ENCODE measurements at places on chromosomes 3 and 15. TPM values are rescaled to one million over a fixed set of nuclear protein-coding genes. Genes with fewer than 3 reads are reported as not detected.

The ARHGAP31 gene
- 24.9 TPM for total RNA-seq

The NPTN gene
- total RNA-seq: 133 TPM

The ECE2 gene
- total RNA-seq: not detected

The GUCA1C gene
- total RNA-seq: not detected

The NMNAT3 gene
- total RNA-seq: 41.7 TPM

The SLC24A5 gene
- 3.9 TPM for total RNA-seq

- H3K36me3 ChIP-seq: no peaks in the 10 kb centered on the region
- H3K27ac ChIP-seq: no peak overlapping the region
- H3K27me3 ChIP-seq: no peaks in the 10 kb centered on the region
- no peak for DNase-seq
Observed at GRCh38 chr3:147680837-147681483, 271.8 kb downstream of the ZIC1 start.

DNA sequence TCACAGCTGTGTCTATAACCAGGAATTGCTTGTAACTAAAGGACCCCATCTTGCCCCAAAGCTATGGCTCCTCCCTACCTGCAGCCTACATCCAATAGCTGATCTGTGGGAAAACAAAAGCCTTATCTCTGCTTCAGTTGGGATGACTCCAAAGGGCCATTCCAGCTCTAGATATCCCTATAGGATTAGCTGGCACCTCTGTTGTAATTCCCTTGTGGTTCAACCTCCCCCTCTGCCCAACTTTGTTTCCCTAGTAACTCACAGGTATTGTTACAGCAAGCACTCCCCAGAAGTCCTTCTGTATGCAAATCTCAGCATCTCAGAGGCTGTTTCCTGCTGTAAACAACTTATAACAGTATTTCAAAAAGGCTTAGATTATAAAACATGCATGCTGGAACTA lies 478.6 kb downstream of the AGBL1 start:
- no peak overlapping the region for H3K4me3 ChIP-seq
- no peaks in the 10 kb centered on the region for H3K27me3 ChIP-seq
- no peaks in the 10 kb centered on the region for H3K4me1 ChIP-seq
- no peak for DNase-seq
- no peaks in the 10 kb centered on the region for H3K36me3 ChIP-seq

- no peaks in the 10 kb centered on the region for H3K27me3 ChIP-seq
- DNase-seq: no peak
- no peaks in the 10 kb centered on the region for H3K4me1 ChIP-seq
- H3K27ac ChIP-seq: no peak overlapping the region
Observed at GRCh38 chr15:48433226-48433886, 102.1 kb downstream of the DUT start.

DNA sequence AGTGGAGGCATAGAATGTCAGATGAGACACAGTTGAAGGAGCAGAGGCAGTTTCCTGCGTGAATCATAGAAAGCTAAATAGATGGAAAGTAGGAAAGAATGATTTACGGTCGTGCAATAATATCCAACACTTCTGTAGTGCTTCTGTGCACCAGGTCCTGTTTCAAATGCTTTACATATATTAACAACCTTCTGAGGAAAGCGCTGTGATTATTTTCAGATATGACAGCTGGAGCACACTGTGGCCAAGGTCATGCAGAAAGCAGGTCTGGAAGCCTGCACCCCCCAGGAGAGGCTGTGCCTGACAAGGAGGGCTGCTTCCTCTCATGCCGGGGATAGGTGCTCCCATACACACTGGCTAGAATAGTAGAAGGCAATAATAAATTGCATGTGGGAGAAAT lies 104.5 kb downstream of the CHRNA7 start:
- no peak for DNase-seq
- no peaks in the 10 kb centered on the region for H3K27me3 ChIP-seq
- H3K36me3 ChIP-seq: no peaks in the 10 kb centered on the region

DNA sequence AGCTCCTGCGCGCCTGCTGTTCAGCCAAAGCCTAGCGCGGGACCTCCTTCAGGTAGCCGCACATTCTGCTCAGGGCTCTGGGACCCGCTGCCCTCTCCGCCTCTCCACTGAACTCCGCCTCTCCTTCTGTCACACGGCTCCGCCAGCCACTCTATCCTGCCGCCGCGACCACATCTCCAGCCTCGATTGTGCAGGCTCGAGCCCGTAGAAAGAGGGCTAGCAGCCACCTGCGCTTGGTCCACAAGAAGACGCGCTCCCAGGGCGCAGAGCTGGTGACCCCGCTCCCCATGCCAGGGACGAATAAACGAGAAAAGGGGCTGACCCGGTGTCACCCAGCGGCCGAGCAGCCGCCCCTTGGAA lies 1.1 kb upstream of the VIPR1 start:
- peaks cover 21% of the 10 kb centered on the region for H3K27me3 ChIP-seq
- peaks cover 39% of the 10 kb centered on the region for H3K4me1 ChIP-seq
- H3K27ac ChIP-seq: no peak overlapping the region
- peak; percentile 74 for DNase-seq

DNA sequence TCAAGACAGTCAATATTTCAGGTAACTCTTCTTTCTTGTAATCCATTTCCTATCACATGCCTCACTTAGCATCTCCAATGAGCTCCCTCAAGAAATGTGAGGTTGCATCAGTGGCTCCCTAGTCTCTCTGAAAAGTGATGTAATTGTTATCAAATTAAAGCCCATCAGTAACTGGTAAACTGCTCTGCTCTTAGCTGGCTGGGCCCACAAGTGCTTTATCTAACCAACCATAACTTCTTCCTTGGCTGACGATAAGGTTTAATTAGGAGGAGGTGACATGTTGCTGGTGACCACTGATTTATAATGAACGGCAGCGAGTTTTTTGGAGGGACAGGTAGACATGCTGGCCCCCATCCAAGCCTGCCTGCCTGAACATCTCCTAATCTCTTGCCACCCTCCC lies 79.6 kb downstream of the RTP4 start:
- H3K27me3 ChIP-seq: no peaks in the 10 kb centered on the region
- no peaks in the 10 kb centered on the region for H3K4me1 ChIP-seq
- H3K27ac ChIP-seq: no peak overlapping the region

GRCh38 chr3:107430996-107431245 lies 53.7 kb downstream of the CCDC54 start:
- H3K36me3 ChIP-seq: no peaks in the 10 kb centered on the region
- H3K4me3 ChIP-seq: peak overlapping the region; percentile 77
- DNase-seq: no peak
- H3K27me3 ChIP-seq: no peaks in the 10 kb centered on the region
- peaks cover 25% of the 10 kb centered on the region for H3K4me1 ChIP-seq
- peak overlapping the region; percentile 90 for H3K27ac ChIP-seq

GRCh38 chr3:187792521-187792920 lies 47.3 kb upstream of the BCL6 start:
- peaks cover 11% of the 10 kb centered on the region for H3K4me1 ChIP-seq
- no peak overlapping the region for H3K27ac ChIP-seq
- no peak for DNase-seq
- H3K4me3 ChIP-seq: no peak overlapping the region

DNA sequence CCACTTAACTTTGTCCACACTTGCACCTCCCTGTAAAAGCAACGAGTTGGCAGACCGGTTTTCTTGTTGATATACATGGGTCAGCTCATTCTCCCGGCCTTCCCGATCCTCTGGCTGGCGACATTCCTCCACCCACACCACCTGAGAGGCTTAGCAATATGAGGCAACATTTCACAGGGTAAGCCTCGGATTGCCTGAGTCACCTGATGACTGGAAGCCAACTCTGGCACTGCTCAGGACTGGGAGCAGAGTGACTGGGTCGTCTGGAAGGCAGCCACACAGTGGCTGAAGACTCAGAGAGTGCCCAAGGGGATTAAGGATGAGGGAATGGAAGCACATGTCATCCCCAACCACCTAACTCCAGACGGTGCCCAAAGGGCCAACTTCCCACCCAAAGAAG lies 9.8 kb downstream of the HOMER2 start:
- no peak overlapping the region for H3K27ac ChIP-seq
- no peaks in the 10 kb centered on the region for H3K36me3 ChIP-seq
- DNase-seq: no peak
- H3K4me3 ChIP-seq: no peak overlapping the region
- H3K27me3 ChIP-seq: no peaks in the 10 kb centered on the region

DNA sequence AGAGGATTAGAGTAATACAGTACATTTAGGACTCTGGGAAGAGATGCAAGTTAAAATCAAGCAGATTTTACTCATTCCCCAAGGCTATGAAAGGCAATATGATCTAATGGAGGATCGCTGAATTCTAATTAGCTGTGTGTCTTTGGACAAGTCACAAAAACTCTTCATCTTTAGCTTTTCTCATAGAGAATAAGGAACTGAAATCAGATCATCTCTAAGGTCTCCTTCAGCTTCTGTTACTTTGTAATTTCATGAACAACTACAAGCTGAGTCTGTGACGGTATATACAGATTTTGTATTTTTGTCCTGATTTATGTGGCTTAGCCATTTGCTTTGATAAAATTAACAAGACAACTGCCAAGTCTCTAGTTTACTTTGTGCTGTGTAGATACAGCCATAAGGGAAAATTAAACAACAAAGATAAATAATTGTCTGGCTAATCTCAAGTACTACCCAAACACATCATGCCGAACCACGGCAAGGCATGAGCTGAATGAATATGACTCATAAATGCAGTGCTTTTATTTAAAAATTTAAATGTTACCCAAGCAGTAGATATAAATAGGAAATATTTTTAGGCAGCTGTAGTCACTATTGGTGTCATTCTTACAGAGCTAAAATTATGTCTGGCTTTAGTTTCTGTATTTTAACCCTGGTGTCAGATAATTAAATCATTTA lies 81.5 kb downstream of the GAP43 start:
- DNase-seq: no peak
- H3K27ac ChIP-seq: no peak overlapping the region
- no peaks in the 10 kb centered on the region for H3K27me3 ChIP-seq

- peaks cover 15% of the 10 kb centered on the region for H3K27me3 ChIP-seq
- H3K4me3 ChIP-seq: no peak overlapping the region
- DNase-seq: peak; percentile 83
- H3K27ac ChIP-seq: no peak overlapping the region
- H3K4me1 ChIP-seq: peaks cover 7% of the 10 kb centered on the region
- no peaks in the 10 kb centered on the region for H3K36me3 ChIP-seq
Observed at GRCh38 chr3:126134219-126134975, 46.0 kb downstream of the ALDH1L1 start.

DNA sequence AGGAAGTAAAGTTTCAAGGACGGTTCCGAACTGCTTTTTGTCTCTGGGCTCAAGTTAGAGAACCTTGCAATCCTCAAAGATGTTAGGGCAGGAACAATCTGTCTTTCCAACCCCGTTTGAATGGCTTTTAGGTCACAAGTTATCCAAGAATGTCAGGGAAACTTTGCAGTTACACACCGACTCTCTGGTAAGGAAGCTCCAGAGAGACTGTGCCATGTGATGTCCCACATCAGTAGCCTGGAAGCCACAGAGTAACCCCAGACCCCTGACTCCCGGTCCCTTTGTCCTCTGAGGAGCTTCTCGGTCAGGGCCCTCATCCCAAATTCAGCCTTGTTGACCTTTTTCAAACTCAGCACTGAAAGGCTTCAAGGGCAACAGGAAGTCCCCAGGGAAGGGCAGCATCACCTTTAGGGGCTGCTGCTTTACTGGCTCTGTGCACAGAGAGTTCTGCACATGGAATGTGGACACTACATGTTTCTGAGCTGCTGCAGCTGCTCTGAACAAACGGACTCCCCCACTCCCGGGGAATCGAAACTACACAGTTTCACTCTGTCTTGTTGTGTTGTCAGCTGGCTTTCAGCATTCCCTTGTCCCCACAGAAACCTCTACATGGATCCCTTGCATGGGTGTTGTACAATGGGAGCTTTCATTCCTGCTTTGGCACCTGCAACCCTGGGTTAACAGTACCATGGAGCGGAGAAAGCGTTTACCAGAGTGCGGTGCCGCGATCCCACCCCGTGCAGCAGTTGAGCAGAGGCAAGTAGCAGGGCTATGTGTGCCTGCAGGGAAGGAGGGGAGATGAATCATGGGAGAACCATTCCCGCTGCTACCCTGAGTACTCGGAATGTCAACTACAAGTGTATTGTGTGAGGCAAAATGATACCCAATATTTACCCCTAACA lies 408.2 kb upstream of the THBS1 start:
- no peak for DNase-seq
- H3K36me3 ChIP-seq: no peaks in the 10 kb centered on the region
- peaks cover 18% of the 10 kb centered on the region for H3K4me1 ChIP-seq
- H3K27me3 ChIP-seq: no peaks in the 10 kb centered on the region
- H3K27ac ChIP-seq: peak overlapping the region; percentile 75

- H3K27ac ChIP-seq: no peak overlapping the region
- peaks cover 16% of the 10 kb centered on the region for H3K4me1 ChIP-seq
- H3K4me3 ChIP-seq: no peak overlapping the region
- H3K27me3 ChIP-seq: no peaks in the 10 kb centered on the region
- no peaks in the 10 kb centered on the region for H3K36me3 ChIP-seq
Observed at GRCh38 chr3:130260918-130261317, 84.6 kb upstream of the COL6A5 start.

- H3K4me3 ChIP-seq: no peak overlapping the region
- no peaks in the 10 kb centered on the region for H3K4me1 ChIP-seq
- no peak for DNase-seq
- no peak overlapping the region for H3K27ac ChIP-seq
- no peaks in the 10 kb centered on the region for H3K36me3 ChIP-seq
Observed at GRCh38 chr3:158494673-158495072, 76.3 kb upstream of the MLF1 start.

GRCh38 chr15:88115486-88116152 lies 140.9 kb downstream of the NTRK3 start:
- no peaks in the 10 kb centered on the region for H3K27me3 ChIP-seq
- no peak overlapping the region for H3K4me3 ChIP-seq
- H3K36me3 ChIP-seq: no peaks in the 10 kb centered on the region
- no peak overlapping the region for H3K27ac ChIP-seq
- no peaks in the 10 kb centered on the region for H3K4me1 ChIP-seq

DNA sequence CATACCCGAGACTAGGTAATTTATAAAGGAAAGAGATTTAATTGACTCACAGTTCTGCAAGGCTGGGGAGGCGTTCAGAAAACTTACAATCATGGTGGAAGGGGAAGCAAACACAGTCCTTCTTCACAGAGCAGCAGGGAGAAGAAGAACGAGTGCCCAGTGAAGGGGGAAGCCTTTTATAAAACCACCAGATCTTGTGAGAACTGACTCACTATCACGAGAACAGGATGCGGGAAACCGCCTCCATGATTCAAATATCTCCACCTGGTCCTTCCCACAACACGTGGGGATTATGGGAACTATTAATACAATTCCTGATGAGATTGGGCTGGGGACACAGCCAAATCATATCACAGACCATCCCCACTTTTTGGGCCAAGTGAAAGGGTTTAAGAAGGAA lies 58.8 kb upstream of the CTXND1 start:
- peaks cover 32% of the 10 kb centered on the region for H3K27me3 ChIP-seq
- H3K4me3 ChIP-seq: no peak overlapping the region
- no peaks in the 10 kb centered on the region for H3K4me1 ChIP-seq
- DNase-seq: no peak
- no peaks in the 10 kb centered on the region for H3K36me3 ChIP-seq

DNA sequence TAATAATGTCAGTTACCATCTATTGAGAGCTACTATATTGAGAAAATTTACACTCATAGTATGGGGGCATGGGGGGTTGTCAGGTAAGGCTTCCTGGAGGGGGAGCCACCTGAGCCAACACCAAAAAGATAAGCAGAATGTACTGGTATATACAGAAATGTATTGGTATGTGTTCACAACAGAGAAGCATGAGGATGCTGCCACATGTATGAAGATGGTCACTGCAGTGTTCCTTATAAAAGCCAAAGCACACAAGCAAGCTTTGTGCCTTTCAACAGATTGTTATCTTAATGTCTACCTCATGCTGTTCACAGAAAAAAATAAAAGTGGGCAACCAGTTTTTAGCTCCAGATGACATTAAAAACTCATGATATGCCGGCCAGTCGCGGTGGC lies 149.0 kb downstream of the MAGI1 start:
- no peaks in the 10 kb centered on the region for H3K27me3 ChIP-seq
- H3K27ac ChIP-seq: no peak overlapping the region
- H3K4me1 ChIP-seq: peaks cover 21% of the 10 kb centered on the region
- no peak overlapping the region for H3K4me3 ChIP-seq

Measured in suprapubic skin (tissue), 4 donors.